CD4-positive, alpha-beta T cell treated with Interferon gamma for 1 hour (primary cell): ENCODE measurements at places on chromosomes 12 and 14.

DNA sequence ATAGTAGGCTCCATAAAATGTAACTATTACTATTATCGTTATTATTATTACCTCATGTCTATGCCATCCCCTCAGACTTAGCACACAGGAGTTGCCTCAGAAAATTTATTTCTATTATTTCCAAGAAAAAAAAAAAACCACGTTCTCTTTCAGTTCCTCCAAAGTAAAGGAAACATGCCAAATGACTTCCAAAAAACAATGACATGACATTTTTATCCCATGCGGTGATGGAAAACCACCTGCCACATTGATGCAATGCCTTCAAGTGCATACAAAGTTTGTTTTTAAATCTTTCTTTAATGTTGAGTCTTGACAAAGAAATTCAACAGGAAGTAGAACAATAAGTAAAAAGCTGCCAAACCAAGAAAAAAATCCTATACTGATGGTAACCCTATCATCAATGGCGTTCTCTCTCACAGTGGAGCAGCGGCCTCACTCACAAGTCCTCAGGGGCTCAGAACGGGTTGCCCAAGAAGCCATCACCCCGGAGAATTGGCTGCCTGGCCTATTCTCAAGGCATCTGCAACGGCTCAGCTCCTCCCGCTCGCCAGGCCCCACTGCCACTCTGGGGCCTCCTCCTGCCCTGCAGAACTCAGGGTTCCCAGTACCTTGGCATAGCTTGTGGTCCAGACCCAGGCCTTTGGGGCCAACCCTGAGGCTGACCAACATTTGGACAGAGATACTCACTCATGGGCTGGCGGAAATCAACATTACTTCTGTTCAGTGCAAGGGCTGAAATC lies 51.9 kb downstream of the SERPINA3 start:
- DNase-seq, result no peak

DNA sequence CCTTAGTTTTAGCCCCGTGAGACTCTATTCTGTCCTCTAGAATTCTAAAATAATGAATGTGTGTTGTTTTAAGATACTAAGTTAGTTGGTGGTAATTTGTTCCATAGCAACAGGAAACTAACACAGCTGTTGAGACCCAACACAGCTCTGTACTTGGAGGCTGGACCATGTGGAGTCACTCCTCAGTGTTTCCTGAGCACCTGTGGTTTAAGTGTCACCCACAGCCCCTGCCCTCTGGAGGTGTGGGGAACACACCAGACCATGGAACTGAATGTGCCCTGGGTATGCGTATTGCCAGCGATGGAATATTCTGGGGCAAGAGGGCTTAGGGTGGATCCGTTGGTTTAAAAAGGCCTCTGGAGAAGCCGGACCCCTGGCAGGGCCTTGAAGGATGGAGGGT lies 16.6 kb upstream of the GPR68 start:
- DNase-seq, result peak; percentile 38

- DNase-seq, result no peak
Measured at GRCh38 chr12:99984271-99985128, at the start of gene ANKS1B. Gene ANKS1B, minus strand, starts transcription at chr12:99984936. Its CDS starts 699 bp downstream, at chr12:99984237.

- DNase-seq, result no peak
Measured at GRCh38 chr14:95273001-95273978, 46.4 kb downstream of the CLMN start.

- DNase-seq, result no peak
Measured at GRCh38 chr14:38578278-38578681, 322.4 kb upstream of the CLEC14A start.

DNA sequence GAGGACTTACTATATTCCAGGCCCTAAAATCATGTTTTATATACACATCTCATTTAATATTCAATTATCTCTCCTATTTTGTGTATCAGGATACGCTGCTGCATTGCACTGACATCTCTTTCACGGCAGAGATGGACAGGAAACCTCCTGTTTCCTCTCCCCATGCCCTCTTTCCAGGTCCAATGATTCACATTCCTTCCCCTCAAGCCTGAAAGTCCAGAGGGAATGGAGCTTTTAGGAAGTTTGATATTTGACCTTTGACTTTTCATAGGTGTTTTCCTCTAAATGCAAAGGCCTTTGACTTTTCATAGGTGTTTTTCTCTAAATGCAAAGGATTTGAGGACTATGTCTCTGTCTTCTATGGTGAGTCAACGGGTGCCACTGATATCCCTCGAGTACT lies 89.5 kb downstream of the STON2 start:
- DNase-seq, result no peak

GRCh38 chr14:61636779-61637178 lies 58.5 kb upstream of the HIF1A start:
- no peak for DNase-seq

- no peak for DNase-seq
Measured at GRCh38 chr12:117188961-117189724, 1.1 kb downstream of the FBXO21 start.

- DNase-seq, result no peak
Measured at GRCh38 chr12:18432206-18432605, 170.9 kb downstream of the PIK3C2G start.

DNA sequence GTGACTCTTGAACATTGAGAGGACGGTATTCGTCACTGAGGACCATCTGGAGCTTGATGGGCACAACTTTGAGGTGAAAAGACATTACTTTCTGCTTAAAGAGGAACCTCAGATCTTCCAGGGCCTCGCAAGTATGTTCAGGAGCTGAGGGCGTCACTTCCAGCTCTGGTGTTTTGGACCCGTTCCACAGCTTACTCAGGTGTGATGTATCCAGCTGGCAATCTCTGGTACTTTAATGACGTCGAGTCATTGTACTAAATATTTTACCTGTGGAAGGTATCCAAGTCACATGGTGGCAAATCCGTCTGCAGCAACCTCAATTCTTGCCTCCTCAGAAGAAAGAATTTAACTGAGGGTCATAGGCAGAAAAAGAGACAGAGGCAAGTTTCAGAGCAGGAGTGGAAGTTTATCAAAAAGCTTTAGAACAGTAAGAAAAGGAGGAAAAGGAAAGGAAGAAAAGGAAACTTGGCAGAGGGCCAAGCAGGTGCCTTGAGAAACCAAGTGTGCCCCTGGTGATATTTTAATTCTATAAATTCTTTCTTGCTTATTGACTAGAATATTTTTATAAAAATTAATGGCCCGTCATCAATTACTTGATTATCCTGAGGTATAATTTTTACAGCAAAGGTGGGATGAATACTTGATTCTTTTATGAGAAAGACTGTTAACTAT lies 250.6 kb downstream of the AEBP2 start:
- no peak for DNase-seq

DNA sequence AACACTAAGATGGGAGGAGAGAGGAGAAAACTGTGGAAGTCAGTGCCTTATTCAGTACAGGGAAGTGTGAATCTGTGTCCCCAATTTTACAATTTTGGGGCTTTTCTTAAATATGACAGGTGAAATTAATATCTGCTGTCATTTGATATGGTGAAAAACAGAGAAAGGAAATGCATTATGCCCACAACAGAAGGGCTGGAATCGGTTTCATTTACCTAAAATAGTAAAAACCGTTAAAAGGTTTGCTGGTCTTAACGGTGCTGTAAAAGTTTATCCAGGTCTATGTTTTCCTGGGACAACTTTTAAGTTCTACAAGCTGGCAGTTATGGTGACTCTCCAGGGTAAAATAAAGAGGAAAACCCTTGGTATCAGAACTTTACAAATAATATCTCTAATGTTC lies 310.8 kb downstream of the FUT8 start:
- no peak for DNase-seq

- no peak for DNase-seq
Measured at GRCh38 chr12:96343347-96343954, 56.8 kb downstream of the CDK17 start.

- peak; percentile 47 for DNase-seq
Measured at GRCh38 chr12:24742378-24742777, 206.5 kb downstream of the BCAT1 start.

GRCh38 chr14:53953828-53954550 lies 2.6 kb downstream of the BMP4 start:
- DNase-seq, result no peak

GRCh38 chr12:118164798-118165486 lies 29.0 kb downstream of the PEBP1 start:
- no peak for DNase-seq

DNA sequence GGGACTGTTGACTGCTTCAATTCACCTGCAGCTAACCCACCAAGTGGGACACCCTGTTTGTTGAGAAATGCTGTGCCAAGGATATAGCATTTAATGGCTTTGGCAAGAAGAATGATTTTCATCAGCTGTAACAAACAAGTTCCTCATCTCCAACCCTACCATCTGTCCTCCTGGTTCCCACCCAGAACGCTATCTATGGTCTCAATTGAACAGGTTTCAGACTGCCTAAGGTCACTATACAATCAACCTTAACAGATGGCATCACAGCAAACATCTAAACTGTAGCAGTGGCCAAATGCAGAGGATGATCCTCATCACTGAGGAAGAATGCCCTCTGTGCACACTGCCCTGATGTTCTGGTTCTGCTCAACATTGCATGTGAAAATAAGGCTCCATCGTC lies 546.2 kb upstream of the FOXG1 start:
- DNase-seq, result no peak

- no peak for DNase-seq
Measured at GRCh38 chr12:114134922-114135321, 168.8 kb upstream of the RBM19 start.

DNA sequence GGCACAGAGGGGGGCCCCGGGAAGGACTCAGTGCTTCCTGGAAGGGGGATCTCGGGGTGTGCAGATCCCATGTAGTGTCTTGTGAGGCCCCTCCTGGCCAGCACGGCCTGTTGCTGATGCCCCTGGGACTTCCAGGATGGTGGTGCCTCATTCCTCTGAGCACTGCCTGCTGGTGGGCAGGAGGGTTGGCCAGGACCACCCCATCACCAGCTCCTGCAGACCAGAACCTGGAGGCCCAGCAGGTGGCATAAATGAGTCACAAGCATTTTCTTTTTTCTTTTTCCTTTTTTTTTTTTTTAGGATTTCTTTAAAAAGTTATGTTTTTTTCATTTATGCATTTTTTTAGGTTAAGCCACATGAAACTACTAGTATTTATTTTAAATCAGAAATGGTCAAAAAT lies 8.0 kb downstream of the MMP17 start:
- DNase-seq, result no peak

DNA sequence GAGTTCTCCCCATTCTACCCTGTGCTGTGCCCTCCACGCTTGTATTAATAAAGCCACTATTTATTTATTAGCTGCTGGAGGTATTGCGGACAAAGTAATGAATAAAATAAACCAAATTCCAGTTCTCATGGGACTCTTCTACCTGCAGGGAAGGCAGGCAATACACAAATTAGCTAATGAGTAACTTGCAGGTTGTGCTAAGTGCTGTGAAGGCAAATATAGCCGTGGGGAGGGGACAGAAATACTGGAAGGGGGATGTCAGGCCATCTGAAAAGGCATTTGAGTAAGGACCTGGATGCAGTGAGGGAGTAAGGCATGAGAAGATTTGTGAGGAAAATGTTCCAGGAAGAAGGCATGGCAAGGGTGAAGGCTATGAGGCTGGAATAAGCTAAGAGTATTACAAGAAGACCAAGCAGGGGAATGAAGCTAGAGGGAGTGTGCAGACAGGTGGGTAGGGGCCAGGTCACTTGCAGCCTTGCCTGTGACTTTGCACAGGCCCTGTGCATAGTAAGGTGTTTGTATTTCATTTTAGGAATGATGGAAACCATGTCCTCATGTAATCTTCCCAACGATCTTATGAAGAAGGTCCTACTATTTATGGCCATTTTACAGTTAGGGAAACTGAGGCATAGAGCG lies 167.5 kb downstream of the PTPN11 start:
- DNase-seq, result no peak

DNA sequence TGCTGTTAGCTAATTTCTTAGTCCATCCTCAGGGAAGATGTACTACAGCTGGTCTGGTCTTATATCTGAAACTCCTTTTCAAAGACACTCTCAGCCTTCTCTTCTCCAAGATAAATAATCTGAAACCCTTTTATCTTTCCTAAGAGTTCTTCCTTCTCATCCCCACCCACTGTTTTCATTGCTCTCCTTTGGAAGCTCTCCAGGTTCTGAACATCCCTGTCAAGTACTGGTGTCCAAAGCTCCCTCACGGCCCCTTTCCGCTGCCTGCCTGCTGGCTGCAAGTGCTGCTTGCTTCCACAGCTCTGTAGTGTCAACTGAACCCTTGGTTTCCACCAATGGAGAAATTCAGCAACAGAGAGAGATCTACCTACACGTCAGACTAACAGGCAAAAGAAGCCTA lies 6.6 kb upstream of the SLC6A13 start:
- DNase-seq, result no peak

DNA sequence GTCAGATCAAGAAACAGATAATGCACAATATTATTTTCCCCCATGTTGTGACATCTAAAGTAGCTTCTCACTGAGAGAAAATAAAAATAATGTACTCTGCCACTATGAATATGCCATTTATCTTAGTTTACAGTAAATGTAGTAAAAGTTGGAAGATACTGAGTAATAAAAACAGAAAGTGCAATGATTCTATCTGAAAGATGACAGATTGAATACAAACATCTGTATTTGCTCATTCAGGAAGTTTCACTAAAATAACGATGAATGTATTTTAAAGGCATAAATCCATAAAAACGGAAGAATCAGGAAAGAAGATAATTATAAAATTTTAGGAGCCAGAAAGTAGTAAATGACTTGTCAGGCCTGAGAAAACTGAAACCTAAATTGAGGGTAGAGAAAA lies 18.2 kb downstream of the SLC35F4 start:
- no peak for DNase-seq

DNA sequence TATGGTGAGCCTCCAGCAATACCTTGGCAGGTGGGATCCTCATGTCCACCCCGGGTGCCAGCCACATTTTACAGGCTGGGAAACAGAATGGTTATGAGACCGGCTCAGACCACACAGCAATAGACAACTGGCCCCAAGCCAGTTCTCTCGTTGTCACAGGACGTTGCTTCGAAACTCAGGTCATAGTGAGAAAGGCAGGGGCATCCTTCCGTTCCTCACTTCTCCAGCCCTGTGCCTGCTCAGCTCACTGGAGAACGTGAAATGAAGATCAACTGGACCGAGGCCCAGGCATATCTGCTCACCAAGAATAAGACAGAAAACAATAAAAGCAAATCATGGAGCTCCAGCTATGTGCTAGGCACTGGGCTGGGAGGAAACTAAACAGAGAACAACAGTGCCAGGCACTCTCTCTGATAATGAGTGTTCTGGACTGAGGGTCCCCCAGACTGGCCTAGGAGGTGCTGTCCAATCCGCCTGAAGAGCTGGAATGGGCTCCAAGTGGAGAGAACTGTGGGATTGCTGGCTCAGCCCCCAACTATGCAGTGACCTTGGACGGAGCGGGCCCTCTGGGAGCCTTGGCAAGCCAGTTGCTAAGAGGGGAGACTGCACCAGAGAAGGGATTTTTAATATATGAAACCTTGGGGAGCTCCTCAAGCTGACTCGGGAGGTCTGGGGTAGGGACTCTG lies 18.8 kb upstream of the FAIM2 start:
- no peak for DNase-seq

DNA sequence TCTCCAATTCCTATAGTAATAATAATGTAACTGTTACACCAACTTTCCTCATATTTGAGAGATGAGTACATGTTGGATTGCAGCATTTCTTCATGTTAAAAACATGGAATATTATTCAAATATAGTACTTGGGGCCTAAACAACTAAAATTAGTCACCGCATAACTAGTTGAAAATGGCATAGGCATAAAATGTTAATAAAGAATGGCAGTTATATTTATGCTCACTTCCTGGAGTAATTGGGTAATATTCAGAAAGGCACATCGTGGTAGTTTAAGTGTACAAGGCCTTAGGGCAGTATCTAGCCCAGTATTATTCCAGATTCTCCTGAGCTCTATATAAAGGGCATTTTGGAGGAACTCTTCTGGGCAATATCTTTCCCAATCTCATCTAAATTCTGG lies 46.0 kb downstream of the ERGIC2 start:
- DNase-seq, result no peak

- no peak for DNase-seq
Measured at GRCh38 chr12:26573225-26573909, 259.6 kb downstream of the ITPR2 start.
